ENCODE measurements at places on chromosomes 1 and 21.

GRCh38 chr1:92964316-92964715, 3.1 kb upstream of the DIPK1A start:
- DNase-seq: no peak

DNA sequence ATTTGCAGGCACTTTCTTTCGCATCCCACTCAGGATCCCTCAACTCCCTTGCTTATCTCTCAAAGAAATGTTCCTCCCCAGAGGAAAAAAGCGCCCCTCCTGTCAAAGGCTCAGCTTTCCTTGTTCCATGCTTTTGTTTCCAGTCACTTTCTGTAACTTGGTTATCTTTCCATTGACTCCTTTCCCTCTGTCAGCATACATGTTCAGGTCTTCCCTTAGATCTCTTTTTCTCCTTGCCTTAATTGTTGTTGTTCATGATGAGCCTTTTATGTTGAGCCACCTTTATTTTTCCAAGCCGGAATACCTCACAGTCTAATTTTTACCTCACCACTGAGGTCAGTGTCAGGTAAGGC, 46.5 kb upstream of the PODN start:
- DNase-seq: no peak

- DNase-seq: no peak
Measured at GRCh38 chr1:155834296-155834926, 22.6 kb downstream of the GON4L start.

DNA sequence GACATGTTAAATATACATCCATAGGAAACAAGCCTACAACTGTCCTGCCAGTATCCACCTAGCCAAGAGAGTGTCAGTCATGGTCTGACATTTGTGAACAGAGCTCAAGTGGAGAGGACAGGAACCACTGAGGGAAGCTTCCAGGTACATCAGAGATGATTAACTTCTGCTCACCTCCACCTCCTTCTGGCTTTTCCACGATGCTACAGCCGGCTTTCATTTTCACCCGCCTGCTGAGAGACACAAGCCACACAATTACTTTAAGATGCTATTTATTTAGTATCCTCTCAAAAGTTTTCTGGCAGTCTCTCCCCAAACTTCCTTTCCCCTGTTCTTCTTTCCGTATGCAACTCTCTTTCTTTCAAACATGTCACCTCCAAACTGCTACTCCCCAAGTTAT, 2.1 kb downstream of the ETV3 start:
- DNase-seq: no peak

DNA sequence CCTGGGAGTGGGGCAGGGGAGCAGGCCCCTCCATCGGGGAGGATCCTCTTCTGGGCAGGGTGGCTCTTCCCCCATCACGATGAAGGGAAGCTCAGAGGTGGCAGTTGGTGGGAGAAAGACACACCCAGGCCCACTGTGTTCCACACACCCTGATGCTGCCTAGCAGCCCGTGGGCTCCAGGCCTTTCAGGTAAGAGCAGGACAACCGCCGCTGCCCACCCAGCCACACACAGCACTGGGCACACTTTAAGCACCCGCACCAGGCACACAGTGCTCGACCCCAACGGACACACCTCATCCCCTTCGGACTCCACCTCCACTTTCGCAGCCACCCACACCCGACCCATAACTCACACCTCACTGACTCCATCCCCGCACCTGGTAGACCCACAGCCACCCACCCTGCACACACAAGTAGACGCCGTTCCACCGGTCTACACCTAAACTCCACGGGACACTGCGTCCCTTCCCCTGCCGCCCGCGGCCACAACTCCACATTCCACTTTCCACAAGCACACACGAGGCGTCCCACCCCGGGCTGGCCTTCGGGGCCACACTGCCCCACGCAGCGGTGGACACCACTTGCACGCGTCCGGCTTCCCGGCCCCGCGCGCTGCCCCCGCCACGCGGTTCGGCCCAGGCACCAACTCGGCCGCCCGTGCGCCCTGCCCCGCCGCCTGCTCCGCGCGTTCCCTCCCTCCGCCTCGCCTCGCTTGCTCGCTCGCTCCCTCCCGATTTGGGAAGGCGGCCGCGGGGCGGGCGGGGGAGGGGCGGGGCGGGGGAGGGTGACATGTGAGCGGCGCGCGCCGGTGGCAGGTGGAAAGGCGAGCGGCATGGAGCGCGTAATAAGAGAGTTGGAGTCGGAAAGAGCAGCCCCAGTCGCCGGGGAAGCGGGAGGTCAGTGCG, at the start of gene KCNQ4:
TSS of gene KCNQ4 (plus strand) at position 787 of the 905 bp plus-strand sequence. CDS start 307 bp downstream, outside the sequence.
- no peak for DNase-seq

DNA sequence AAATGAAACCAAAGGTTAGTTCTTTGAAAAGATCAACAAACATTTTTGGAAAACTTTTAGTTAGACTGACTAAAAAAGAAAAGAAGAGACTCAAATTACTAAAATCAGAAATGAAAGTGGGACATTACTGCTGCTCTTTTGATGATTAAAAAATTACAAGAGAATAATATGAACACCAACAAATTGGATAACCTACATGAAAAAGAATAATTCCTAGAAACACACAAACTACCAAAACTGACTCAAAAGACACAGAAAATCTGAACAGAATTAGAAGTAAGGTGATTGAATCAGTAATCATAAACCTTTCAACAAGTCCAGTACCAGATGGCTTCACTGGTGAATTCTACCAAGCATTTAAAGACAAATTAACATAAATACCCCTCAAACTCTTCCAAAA, 5.6 kb downstream of the KIFAP3 start:
- DNase-seq: no peak

Data from T-helper 1 cell (primary cell).